Activated T-helper 2 cell treated with anti-CD3 and anti-CD28 coated beads, Interferon-gamma antibody, Interleukin-2, Interleukin-4, amounts not matched to agents 10 μg/mL and 5 μg/mL and 100 μg/mL, durations not matched to agents 14 hours and 24 hours and 36 hours (primary cell): ENCODE measurements at places on chromosomes 6 and 20.

- no peak for DNase-seq
These were observed 487.2 kb downstream of the BTBD3 start for GRCh38 chr20:12404941-12405340.

GRCh38 chr20:31587545-31588389 is 17.3 kb upstream of the ID1 start:
- DNase-seq: no peak

- DNase-seq: no peak
These were observed 24.8 kb upstream of the ZSCAN23 start for GRCh38 chr6:28468056-28468455.

GRCh38 chr6:52324189-52324588 is 37.8 kb upstream of the PAQR8 start:
- no peak for DNase-seq

- no peak for DNase-seq
These were observed 79.9 kb downstream of the GCLC start for GRCh38 chr6:53464927-53465460.

GRCh38 chr6:152268846-152269442 is 368.2 kb downstream of the SYNE1 start:
- no peak for DNase-seq

GRCh38 chr6:113671421-113671820 is 185.7 kb upstream of the MARCKS start:
- DNase-seq: no peak

- no peak for DNase-seq
These were observed 276.4 kb downstream of the PRL start for GRCh38 chr6:22020299-22021003.

GRCh38 chr6:28248916-28249315 is 3.2 kb downstream of the ZKSCAN4 start:
- no peak for DNase-seq

DNA sequence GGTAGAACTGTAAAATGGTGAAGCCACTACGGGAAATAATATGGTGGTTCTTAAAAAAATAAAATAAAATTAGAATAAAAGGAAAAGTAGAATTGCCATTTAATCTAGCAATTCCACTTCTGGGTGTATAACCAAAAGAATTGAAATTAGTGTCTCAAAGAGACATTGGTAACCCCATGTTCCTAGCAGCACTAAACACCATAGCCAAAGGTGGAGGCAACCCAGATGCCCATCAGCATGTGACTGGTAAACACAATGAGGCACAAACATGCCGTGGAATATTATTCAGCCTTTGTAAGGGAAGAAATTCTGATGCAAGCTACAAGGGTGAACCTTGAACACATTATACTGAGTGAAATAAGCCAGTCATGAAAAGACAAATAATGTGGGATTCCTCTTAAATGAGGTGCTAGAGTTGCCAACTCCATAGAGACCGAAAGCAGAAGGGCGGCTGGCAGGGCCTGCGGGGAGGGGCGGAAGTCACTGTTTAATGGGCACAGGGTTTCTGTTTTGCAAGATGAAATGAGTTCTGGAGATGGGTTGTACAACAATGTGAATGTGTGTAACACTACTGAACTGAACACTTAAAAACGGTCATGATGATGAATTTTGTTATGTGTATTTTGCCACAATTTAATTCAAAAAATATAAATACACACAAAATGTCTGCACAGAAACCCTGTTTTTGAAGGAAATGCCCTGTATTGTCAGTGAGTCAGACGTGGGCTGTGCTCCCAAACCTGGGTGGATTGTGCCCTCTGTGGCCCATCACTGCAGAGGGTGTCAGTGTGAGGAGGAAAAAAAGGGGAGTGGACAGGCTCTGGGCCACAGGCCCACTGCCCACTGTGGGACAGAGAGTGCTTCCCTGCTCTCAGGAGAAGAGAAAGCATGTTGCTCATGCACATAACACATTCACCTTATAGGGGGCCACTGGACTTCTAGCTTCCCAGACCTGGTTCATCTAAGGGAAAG is 49.6 kb upstream of the CD93 start:
- no peak for DNase-seq

DNA sequence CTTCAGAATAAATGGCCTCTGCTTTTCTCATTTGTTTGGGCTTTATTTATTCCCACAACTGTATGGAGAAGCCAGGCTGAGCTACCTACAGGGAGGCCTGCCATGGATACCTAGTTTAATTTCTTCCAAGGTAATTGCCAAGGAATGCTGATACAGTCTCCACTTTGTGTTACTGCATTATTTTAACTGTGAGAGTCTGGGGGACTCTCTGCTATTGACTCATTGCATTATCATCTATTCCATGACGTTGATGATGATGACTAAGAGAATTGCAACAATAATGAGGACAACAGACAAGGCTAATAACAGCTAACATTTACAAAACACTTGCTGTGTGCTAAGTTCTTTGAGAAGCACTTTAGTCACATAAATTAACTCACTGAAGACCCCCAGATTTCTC is 88.3 kb upstream of the COL21A1 start:
- DNase-seq: no peak

GRCh38 chr6:83464381-83465140 is 33.7 kb upstream of the ME1 start:
- no peak for DNase-seq

DNA sequence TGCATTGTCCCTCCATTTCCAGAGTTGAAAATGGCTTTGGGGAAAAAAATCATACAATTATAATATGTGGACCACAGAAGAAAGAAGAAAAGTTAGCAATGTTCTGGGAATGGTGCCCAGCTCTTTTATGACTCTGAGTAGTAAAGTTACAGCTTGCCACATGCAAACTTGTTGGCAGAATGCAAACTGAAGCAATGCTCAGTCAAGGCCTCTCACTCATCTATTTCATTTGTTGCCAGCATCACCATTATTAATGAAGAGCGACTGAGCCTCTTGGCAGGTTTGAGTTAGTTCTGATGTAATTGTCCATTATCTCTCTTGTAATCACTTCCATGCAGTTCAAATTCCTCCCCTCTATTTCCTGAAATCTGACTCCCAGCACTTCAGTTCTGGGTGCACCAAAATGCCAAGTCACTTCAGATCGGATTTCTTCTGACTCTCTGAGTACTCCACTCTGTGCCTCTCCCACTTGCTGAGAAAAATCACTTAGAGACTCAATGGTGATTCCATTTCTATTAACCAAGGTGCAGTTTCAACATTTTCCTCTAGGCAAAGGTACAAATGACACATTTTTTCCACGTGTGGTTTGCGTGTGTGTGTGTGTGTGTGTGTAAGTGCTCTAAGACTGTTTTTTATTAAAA is 154.4 kb upstream of the STMND1 start:
- DNase-seq: no peak

DNA sequence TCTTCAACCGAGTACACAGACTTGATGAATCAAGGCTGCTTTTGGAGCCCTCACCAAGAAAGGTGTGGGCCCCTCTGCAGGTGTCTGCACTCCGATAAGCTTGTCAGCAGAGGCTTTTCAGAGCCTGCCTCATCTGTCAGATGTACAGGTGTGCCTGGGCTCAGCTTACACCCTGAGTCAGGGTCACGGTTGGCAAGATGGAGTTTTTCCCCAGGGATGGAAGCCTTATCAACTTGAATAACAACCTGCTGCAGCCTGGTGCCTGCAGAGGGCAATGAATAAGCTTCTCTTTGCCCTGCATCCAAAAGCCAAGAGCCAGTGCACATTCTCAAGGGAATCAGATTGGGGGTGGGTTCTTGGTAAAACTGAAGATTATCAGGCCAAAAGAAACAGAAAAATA is 427.1 kb downstream of the CD83 start:
- DNase-seq: no peak

- peak; percentile 31 for DNase-seq
These were observed 8.8 kb downstream of the CDKAL1 start for GRCh38 chr6:20542927-20543602.

DNA sequence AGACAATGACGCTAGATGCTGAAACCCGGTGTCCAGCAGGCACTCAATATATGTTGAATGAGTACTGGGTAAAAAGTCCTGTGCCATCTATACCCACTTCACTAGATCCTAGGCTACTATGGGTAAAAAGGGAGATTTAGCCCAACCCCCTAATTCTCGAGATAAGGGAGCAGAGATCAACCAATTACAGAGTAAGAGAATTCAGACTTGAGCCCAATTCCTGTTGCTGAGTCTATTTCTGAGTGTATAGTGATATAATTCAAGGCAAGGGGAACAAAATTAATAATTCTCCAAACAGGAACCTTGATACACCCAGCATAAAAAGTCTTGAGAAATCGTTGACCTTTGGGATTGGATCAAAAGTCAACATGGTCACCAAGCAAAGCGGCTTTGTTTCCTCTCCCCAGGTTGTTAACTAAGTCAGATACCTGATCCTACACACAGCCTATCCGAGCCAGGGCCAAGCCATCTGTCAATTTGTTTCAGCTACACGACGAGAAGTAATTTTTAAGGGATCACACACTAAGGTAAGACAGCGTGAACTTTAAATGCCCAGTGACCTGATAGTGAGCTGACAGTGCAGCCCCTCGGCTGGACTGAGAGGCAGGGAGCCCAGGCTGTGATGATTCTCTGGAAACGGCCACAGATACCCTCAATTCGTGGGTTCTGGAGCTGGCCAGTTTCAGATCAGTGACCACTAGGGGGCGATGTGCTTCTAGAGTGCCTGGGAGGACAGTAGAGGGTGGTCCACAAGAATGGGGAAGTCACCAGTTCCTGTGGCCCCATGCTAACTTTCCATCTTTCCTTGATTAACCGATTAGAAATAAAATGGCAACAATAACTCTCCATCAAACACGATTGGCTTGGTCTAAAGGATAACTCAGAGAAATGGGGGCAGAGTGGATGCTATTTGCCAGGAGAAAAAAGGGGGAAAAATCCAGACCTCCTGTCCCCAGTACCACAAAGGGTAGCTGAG is 46.2 kb downstream of the SLC22A23 start:
- DNase-seq: peak; percentile 20

DNA sequence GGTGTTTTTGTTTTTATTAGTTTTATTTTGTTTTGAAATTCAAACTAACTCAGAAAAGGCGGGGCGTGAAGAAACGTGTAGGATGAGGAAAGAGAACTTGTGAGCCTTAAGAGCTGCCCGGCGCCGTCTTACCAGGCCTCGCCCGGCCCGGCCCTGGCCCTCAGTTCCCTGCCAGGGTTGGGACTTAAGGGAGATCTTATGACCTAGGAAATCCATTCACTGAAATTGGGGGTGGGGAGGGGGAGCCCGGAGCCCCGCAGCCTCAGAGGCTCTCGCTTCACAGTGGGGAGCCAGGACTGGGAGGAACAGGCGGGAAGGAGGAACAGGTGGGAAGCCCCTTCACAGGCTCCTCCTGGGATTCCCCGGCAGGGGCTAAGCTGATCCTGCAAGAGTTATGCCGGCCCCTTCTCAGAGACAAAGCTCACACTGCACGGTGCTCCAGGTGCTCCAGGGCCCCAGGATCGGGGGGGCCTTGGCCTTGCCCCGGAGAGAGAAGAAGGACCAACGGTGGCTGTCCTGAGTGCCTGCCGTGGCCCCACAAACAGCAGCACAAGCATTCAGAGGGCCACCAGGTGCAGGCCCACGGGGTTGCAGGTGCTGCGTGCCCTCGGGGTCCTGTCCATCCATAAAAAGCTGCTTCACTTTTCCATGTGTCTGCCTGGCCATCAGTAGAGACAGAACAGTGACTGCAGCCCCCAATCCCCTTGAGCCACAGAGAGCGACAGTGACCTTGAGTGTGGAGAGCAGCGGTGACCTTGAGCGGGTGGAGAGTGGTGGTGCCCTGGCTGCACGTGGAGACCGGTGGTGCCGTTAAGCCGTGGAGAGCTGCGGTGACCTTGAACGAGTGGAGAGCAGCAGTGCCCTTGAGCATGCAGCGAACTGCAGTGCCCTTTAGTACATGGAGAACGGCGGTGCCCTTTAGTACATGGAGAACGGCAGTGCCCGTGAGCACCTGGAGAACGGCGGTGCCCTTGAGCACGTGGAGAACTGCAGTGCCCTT is 152.7 kb downstream of the DLL1 start:
- DNase-seq: no peak

GRCh38 chr6:88157106-88157505 is 9.0 kb downstream of the CNR1 start:
- DNase-seq: no peak

DNA sequence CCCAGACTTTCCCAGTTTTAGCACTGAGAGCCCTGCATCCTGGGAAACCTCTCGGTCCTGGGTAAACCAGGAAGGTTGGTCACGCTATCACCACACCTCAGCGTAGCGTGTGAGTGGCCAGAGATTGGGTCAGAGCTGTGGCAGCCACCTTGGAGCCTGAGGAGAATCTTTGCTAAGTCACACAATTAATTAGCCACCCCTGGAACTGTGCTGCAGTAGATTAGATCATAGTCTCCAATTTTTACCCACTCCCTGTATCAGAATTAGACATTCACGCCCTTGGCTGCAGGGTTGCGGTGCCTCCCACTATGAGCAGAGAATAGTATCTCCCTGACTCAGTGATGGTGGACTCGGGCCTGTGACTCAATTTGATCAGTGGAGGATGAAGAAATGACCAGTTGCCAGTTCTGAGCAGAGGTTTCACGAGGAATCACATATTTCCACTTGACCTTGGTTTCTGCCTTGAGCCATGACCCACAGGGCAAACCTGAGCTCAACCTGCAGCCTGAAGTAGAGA is 6.0 kb upstream of the PTGIS start:
- no peak for DNase-seq

GRCh38 chr6:3456395-3456897 is 404 bp downstream of the SLC22A23 start:
- no peak for DNase-seq

- DNase-seq: no peak
These were observed 18.7 kb downstream of the SOX4 start for GRCh38 chr6:21612067-21612745.

- DNase-seq: no peak
These were observed 77.5 kb upstream of the TRAF3IP2 start for GRCh38 chr6:111683157-111683556.

- no peak for DNase-seq
These were observed 10.5 kb upstream of the CLDN20 start for GRCh38 chr6:155253337-155253736.

DNA sequence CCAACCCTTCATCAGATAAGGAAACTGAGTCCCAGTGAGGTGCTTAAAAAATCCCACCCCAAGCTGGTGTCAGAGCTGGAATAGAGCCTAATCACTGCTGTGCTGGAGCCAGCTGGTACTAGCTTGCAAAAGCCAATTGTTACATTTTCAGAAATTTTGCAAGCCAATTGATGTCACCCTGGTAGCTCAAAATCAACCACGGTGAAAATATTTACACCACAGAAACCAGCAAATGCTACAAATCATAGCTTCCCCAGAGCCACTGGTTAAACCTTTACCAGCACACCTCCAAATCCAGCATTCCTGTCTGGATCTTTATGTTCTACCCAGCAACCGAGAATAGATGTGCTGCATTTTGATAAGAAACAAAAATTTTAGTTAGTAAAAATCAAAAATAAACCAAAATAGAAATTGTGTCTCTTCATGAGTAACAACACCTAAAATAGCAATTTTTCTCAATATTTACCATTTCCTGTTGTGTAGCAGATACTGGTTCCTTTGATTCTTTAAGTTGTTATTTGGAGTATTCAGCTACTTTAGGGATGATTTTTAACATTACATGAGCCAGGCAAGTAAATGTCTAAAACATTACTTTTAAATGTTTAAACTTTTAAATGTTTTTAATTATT is 7.2 kb upstream of the LCA5 start:
- DNase-seq: no peak
